NCI-H2171 (cell line): ENCODE measurements at places on chromosomes 1 and 21.

GRCh38 chr1:37602750-37603694, 7.3 kb upstream of the GNL2 start:
- no peak for DNase-seq

- DNase-seq: no peak
These were observed 531 bp downstream of the SNIP1 start for GRCh38 chr1:37553598-37553926.

- DNase-seq: no peak
These were observed 940 bp downstream of the SRRM1 start for GRCh38 chr1:24644100-24644384.

- no peak for DNase-seq
These were observed 14.4 kb upstream of the NOS1AP start for GRCh38 chr1:162055062-162055461.

DNA sequence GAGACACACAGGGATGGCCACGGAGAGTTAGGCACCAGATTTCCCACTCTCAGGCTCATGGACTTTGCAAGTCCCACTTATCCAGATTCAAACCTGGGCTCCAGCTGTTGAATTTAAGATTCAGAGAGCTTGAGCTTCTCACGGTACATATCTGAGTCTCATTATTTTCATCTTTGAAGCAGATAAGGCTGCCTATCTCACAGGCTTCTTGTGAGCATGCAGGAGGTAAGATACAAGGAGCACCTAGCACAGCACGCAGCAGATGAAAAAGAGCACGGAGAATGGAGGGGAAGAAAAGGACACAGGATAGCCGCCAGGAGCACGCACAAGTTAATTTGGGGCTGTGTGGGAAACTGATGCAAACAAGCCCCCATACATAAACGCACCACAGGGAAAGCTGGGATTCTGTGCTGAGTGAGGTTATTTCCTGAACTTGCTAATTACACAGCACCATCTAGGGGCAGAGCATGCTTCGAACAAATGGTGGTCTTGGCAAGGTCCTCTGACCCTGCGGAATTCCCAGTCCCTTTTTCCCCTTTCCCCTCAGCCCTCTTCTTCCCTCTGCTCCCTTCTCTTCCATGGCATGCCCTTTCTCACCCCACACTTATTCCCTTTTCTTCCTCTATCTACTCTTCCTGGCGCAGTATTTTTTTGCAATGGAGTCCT, 134.7 kb upstream of the VANGL1 start:
- DNase-seq: peak; percentile 25

- no peak for DNase-seq
These were observed 343.9 kb upstream of the DPYD start for GRCh38 chr1:98264727-98265126.

- DNase-seq: no peak
These were observed 295.0 kb downstream of the OMA1 start for GRCh38 chr1:58251430-58252073.

DNA sequence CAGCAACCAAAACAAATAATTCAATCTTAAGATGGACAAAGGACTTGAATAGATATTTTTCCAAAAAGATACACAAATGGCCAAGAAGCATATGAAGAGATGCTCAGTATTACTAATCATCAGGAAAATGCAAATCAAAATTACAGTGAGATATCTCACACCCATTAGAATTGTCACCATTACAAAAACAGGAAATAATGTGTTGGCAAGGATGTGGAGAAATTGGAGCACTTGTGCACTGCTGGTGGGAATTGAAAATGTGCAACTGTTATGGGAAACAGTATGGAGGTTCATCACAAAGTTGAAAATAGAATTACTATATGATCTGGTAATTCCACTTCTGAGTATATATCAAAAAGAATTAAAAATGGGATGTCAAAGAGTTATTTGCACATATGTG, 83.2 kb downstream of the SH3GLB1 start:
- DNase-seq: no peak

DNA sequence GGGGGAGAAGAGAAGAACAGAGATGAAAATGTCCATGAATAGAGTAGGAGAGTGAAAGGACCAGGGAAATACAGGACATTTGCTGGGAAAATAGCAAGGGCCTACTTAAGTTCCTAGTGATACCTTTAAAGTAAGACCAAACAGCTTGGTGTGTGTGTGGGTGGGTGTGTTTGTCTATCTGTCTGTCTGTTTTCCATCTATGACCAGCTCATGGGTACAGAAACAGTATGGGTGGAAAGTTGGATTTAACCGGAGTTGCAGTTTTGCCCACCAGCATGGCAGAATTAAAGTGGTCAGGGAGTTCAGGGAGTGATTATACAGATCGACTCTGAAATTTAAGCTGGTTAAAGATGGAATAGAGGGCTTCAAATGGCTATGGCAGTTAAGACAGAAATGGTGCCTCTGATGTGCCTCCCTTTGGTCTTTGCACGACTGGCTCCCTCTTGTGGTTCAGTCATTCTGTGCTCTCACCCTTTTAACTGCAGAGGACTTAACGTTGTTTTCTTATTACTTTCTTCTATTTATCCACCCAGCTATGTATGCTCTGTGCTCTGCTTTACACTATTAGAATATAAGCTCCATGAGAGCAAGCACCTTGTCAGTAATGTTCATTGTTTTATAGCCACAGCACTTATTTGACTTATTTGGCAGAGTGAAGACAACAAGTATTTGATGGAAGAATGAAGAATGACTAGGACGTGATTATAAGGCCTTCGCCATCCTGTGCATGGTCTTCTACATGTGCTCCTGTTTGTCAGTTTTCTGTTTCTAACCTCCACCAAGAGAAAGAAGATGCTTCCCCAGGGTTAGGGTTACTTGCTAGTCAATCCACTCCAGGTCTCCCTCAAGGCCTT, 72.7 kb upstream of the AK4 start:
- peak; percentile 18 for DNase-seq

DNA sequence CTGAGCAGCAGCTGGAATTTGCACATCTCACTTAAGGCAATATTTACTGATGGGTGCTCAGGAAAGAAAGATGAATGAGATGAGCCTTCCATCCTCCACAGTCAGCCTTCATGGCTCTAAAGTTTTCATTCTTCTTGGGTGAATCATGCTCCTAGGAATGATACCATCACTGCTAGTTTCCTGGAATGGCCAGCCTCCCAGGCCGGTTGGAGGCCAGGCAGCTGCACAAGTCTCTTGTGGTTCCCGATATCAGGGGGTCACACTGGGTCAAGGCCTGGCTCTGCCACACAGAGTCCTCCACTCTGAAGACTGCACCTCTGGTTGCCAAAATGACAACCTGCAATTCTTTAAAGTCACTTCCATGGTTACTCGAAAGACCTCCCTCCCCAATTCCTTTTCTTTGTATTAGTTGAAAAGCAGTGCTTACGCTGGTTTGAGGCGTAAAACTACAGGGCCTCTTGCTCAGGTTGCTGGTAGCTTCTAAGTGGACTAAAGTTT, 46.2 kb upstream of the PALMD start:
- no peak for DNase-seq

GRCh38 chr1:38489844-38490270, 369.7 kb downstream of the RRAGC start:
- DNase-seq: no peak

- DNase-seq: no peak
These were observed 52.0 kb upstream of the COL11A1 start for GRCh38 chr1:103160281-103160680.

DNA sequence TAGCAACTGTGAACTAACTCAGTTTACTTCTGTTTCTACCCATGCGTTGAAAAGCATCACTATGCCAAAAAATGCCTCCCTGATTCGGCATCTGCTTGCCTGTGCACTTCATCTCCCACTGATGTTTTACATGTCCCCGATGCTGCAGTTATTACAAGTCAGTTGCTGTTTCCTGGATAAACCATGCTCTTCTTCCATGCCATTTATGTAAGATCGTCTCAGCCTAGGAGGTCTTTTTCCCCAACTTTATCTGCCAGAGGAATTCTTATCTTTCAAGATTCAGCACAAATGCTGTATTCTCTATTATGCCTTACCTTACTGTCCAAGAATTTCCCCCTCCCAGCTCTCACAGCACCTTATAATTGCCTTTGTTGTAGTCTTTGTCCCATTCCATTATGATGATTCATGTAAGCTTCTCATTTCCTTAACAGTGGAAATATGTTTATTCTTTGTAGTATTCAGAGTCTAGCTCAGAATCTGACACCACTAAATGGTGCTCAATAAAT, 30.0 kb downstream of the PRKACB start:
- DNase-seq: no peak

DNA sequence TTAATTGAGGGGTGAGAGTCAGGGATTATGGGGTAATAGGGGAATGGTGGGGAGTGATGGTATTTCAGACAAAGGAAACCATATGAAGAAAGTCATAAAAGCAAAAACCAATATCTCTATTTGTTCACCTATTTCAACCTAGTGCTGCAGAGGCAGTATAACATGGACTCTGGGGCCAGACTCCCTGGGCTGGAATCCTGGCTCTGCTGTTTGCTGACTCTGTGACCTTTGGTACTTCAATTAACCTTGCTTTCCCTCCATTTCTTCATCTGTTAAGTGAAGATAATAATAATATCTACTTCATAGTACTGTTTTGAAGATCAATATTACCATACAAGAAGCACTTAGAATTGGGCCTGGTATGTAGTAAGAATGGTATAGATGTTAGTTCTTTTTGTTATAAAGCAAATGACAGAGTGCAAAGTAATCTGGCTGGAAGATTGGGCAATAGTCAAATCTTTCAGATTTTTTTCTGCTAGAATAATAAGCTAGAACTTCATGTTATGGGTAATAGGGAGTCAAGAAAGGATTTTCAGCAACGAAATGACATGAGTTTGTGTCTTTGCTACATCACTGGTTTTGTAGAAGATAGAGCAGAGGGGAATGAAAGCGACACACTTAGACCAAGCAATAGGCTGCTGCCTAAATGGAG, 9.0 kb downstream of the EPHX4 start:
- DNase-seq: no peak

DNA sequence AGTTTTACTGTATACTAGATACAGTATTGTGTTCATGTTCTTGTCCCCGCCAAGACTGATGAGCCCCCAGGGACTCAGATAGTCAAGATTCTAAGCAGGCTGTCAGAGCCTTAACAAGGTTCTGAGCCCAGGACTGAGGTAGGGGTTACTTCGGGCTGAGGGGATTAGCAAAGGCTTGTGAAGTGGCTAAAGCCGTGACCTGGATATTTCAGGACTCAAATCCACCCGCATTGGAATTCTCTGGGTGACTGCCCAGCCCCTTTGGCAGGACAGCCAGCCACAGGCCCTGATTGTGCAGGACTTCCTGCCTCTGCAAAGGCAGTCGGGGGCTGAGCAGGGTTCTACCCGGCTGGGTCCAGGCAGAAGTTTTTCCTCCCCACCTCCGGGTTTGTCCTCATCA, at the start of gene PLA2G5:
TSS of gene PLA2G5 (plus strand) at position 321 of the 400 bp plus-strand sequence. CDS start 14,637 bp downstream, outside the sequence.
- DNase-seq: no peak

- no peak for DNase-seq
These were observed 111.9 kb downstream of the DENND1B start for GRCh38 chr1:197663162-197663953.

DNA sequence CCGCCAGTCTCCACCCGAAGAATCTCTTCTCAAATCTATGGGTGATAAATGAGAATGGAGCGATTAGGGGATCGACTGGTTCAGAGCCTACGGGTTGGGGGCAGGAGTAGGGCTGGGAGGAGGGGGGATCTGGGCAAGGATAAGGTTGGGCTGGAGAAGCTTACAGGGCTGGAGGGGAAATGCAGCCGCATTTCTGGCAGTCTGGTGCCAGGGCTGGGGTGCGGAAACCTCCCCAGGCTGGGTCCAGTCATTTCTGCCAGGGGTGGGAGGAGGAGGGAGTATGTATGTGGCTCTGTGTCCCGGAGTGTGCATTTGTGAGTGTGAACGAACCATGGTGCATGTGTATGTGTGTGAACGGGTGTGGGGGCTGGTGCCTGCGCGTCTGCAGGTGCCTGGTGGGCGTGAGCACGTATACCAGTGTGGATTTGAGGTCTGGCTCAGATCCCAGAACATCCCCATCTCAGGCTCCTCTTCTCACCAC, 10.2 kb downstream of the C1orf216 start:
- peak; percentile 65 for DNase-seq

DNA sequence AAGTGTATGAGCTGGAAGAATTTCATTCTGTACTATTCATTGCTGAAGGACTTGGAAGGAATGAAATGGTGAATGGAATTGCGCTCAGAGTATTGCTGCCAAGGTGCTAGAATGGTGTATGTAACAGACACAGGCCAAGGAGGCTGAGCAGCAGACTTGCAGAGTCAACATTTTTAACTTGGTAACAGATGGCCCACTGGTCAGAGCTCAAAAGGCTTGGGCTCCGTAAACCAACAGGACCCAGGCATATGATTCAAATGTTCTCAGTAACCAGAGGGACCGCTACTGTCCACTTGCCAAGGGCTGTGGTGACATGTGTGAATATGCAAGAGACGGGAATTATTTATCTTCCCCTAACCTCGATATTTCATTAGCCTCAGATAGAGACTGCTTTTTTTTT, 28.8 kb upstream of the PTGFRN start:
- DNase-seq: no peak

GRCh38 chr1:150006881-150007421, 3.6 kb downstream of the OTUD7B start:
- DNase-seq: no peak

- no peak for DNase-seq
These were observed 332.8 kb downstream of the KCTD3 start for GRCh38 chr1:215899901-215900300.

DNA sequence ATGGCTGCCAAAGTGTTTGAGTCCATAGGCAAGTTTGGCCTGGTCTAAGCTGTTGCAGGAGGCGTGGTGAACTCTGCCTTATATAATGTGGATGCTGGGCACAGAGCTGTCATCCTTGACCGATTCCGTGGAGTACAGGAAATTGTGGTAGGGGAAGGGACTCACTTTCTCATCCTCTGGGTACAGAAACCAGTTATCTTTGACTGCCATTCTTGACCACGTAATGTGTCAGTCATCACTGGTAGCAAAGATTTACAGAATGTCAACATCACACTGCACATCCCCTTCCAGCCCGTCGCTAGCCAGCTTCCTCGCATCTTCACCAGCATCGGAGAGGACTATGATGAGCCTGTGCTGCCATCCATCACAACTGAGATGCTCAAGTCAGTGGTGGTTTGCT, 215.8 kb upstream of the JUN start:
- DNase-seq: no peak

DNA sequence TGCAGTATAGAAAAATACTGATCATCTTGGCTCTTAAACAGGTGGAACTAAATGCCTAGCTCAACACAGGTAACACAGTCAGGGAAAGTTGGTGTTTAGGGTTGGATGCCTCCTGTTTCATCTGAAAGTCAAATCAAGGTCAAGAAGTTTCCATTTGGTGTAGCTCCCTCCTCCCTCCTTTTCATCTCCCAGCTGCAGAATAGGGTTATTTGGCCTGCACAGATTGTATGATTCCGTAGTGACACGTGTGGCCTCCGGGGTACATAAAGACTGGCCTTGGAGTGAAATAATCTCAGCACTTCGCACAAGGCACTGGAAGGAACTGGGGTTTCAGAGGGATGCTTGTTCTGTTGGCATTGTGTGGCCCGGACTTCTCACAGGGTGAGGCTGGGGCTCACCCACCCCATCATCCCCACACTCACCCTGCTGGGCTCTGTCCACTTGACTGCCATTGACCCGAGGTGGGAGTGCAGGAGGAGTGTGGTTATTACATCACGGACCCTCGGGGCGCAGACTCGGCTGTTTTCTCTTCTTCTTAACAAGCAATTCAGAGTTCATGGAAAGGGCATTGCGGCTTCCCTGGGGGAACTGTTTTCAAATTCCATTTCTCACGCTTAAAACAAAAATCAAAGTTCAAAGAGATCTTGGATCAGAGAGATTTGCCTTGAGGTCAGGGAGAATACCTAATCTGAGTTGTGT, 18.4 kb downstream of the IGSF5 start:
- DNase-seq: no peak

GRCh38 chr1:230130172-230130944, 63.3 kb downstream of the GALNT2 start:
- no peak for DNase-seq

GRCh38 chr1:59879996-59880505, 46.5 kb downstream of the CYP2J2 start:
- DNase-seq: no peak
